ENCODE measurements at places on chromosomes 5 and 9. TPM values are rescaled to one million over a fixed set of nuclear protein-coding genes. Genes with fewer than 3 reads are reported as not detected.

Gene PRRX2
- not detected for total RNA-seq

Gene ADRA1B
- total RNA-seq, result not detected

DNA sequence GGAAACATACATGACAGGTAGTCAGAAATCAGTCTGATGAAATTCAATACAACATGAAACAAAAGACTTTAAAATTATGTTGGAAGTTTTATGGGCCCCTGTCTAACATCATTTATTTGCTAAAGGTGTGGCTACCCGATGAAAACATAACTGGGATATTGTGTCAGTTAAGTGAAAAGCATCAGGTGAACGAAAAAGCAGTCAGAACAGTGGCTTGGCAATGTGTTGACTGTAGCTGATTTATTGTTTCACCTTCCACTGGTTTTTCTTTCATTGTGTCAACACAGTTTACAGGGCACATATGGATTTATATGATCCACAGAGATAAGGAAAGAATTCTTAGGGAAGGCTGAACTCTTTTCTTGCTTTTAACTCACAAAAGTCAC, 429.6 kb upstream of the ZNF608 start:
- no peaks in the 10 kb centered on the region for H3K4me1 ChIP-seq
- no peak overlapping the region for H3K4me3 ChIP-seq
- no peaks in the 10 kb centered on the region for H3K36me3 ChIP-seq
- no peak overlapping the region for H3K27ac ChIP-seq
- DNase-seq, result no peak

GRCh38 chr5:151094030-151094851, 13.4 kb upstream of the TNIP1 start:
- H3K27ac ChIP-seq, result peak overlapping the region; percentile 87
- H3K4me3 ChIP-seq, result no peak overlapping the region
- H3K27me3 ChIP-seq, result no peaks in the 10 kb centered on the region
- H3K36me3 ChIP-seq, result no peaks in the 10 kb centered on the region
- peaks cover 73% of the 10 kb centered on the region for H3K4me1 ChIP-seq

Gene SPATA31E1
- not detected for total RNA-seq

Gene EGFL7
- 0.47 TPM for total RNA-seq

- no peaks in the 10 kb centered on the region for H3K27me3 ChIP-seq
- no peaks in the 10 kb centered on the region for H3K36me3 ChIP-seq
- H3K27ac ChIP-seq, result no peak overlapping the region
- DNase-seq, result peak; percentile 20
Observed at GRCh38 chr5:132263548-132264261, 6.2 kb downstream of the PDLIM4 start.

GRCh38 chr9:4691795-4692194, 12.4 kb downstream of the CDC37L1 start:
- H3K4me3 ChIP-seq, result no peak overlapping the region
- no peak overlapping the region for H3K27ac ChIP-seq
- H3K4me1 ChIP-seq, result no peaks in the 10 kb centered on the region
- H3K36me3 ChIP-seq, result peaks cover 30% of the 10 kb centered on the region

Gene SPAG8
- 2.1 TPM for total RNA-seq

GRCh38 chr9:35414889-35415288, 75.0 kb upstream of the RUSC2 start:
- H3K36me3 ChIP-seq, result no peaks in the 10 kb centered on the region
- DNase-seq, result no peak
- no peak overlapping the region for H3K4me3 ChIP-seq
- no peak overlapping the region for H3K27ac ChIP-seq

Gene C5orf52
- total RNA-seq, result not detected

- no peak for DNase-seq
- no peak overlapping the region for H3K4me3 ChIP-seq
- no peaks in the 10 kb centered on the region for H3K36me3 ChIP-seq
- H3K27me3 ChIP-seq, result no peaks in the 10 kb centered on the region
- H3K27ac ChIP-seq, result no peak overlapping the region
Observed at GRCh38 chr5:97508864-97509263, 325.8 kb upstream of the RIOK2 start.

Gene FAM81B
- total RNA-seq, result not detected
